ENCODE measurements at places on chromosomes 12 and 14.

DNA sequence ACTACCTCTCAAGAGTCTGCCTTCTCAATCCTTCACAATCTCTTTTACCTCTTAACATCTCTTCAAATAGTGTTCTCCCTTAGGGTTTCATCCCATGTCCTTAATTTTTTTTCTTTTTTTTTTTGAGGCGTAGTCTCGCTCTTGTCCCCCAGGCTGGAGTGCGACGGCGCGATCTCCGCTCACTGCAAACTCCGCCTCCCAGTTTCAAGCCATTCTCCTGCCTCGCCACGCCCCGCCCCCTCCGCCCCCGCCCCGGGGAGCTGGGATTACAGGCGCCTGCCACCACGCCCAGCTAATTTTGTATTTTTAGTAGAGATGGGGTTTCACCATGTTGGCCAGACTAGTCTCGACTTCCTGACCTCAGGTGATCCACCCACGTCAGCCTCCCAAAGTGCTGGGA lies 7.0 kb upstream of the BCAT1 start:
- DNase-seq: no peak

GRCh38 chr14:72613231-72613974 lies 280.5 kb downstream of the DPF3 start:
- no peak for DNase-seq

- no peak for DNase-seq
Measured at GRCh38 chr14:105733081-105734065, 207.0 kb downstream of the TMEM121 start.

DNA sequence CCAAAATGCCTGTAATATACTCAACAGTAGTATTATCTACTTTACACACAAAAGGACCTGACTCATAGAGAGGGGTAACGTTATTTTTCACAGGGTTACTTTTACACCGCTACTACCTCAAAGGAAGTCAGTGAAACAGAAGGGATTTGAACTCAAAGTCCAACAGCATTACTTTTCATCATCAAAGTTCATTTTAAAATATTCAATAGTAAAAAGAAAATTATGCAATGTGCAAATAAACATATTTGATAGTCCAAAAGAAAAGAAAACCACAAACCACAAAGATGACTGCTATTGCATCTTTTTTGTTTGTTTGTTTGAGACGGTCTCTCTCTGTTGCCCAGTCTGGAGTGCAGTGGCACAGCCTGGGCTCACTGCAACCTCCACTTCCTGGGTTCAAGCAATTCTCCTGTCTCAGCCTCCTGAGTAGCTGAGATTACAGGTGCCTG lies 15.5 kb downstream of the KIF21A start:
- no peak for DNase-seq

- no peak for DNase-seq
Measured at GRCh38 chr12:42343721-42344120, 17.8 kb downstream of the PPHLN1 start.

DNA sequence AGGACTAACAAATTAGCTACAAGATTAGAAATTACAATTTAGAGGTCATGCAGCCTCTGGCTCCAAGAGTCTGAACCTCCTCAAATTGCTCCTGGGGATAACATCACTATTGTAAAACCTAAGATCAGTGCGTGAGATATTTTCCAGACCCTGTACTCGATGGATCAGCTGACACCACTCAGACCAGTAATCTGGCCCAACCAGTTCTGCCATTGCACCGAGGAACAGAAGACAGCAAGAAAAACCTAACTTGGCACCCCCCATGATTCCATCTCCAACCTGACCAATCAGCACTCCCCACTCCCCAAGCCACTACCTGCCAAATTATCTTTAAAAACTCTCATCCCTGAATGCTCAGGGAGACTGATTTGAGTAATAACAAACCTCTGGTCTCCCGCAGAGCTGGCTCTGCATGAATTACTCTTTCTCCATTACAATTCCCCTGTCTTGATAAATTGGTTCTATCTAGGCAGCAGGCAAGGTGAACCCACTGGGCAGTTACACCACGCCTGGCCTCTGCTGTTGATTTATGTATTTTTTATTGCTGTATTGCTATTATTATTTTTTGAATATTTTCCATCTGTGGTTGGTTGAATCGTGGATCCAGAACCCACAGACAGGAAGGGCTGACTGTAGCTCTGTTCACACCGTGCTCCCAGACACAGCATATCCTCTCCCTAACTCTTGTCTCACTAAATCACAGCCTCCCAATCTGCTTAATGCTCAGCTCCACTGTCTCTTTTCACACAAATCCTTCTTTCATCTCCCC lies 9.2 kb downstream of the HEBP1 start:
- DNase-seq: no peak

- DNase-seq: peak; percentile 75
Measured at GRCh38 chr12:113103756-113104450, 31.7 kb downstream of the RASAL1 start.

DNA sequence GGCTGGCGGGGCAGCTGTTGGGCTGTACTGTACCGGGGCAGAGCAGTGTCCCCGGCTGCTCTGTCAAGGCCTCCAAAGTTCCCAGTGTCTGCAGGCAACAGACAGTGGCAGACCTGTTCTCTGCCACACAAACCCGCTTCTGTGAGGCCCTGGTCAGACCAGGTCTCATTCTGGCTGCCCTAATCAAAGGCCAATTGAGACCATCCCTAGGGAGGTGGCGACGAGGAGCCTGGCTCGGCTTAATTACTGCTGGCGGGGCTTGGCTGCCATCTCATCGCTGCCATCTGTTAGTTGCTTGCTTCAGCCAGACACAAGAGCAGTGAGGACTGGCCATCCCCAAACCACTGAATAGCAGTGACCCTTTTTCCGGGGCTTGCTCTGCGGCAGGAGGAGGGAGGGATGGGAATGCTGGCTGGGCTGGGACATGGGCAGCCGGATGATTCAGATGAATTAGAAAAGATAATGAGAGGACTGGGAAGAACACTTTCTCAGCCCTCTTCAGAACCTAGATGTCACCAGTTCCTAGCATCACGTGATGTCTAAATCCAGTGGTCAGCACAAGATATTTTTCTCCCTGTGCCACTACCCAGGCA lies 24.5 kb downstream of the ERG28 start:
- DNase-seq: no peak

DNA sequence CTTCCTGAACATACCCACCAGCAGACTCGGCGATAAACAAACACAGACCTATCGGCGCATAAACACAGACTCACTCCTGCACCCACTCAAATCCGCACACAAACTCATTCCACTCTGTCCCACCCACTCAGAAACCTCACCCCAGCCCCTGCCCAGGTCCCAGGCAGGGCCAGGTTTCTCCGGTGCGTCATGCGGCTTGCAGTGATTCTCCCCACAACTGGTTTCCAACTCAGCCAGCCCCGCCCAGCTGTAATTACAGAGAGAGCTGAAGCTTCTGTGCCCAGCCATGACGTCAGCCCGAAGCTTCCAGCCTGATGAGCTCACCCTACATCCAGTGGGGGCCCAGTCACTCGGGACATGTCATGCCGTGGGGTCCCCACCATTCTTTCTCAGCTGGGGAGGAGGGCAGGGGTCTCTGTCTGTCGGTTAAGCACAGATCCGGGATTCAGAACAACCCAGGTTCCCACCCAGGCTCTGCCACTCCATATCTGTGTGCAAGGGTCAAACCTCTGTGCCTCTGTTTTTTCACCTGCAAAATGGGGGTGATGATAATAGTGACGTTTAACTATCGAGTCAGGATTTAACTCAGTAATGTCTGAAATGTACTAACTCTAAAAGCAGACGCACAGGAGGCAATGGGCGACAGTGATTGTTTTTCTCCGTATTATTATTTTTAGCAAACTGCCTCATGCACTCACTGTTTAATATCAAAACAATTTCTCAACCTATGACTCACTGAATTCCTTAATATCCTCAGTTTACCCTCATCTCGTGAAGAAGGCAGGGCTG lies 2.3 kb upstream of the HSPB8 start:
- no peak for DNase-seq

- no peak for DNase-seq
Measured at GRCh38 chr14:66717561-66718140, 209.7 kb downstream of the GPHN start.

DNA sequence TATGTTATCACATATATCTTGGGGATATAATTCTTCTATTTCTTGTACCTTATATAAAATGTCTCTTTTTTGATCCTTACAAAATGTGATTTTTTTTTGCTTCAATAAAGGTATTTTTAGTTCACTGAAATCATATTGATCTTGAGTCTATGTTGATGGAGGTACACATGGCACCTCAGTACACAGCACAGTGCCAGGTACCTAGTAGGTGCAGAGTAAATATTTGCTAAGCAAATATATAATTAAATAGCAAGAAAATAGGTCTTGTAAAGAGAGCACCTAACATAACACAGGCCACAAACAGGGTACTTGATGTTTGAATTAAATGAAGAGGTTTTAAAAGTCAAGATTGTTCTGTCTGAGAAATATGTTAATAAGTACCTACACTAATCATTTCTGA lies 69.7 kb downstream of the CIT start:
- DNase-seq: no peak

DNA sequence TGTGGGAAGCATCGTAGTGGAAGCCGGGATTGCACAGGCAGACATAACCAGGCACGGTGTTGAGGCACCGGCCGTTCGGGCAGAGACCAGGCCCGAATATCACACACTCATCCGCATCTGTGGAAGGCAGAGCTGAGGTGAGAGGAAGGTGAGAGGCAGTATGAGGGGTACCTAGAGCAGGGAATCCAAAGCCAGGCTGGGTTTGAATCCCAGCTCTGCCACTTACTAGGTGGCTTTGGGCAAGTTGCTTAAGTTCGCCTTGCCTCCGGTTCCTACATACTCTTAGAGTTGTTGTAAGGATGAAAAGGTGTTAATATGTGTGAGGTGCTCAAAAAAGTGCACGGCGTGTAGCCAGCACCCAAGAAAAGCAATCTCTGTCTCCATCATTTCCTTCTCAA lies 10.4 kb downstream of the ISCA2 start:
- no peak for DNase-seq

- DNase-seq: no peak
Measured at GRCh38 chr12:125453751-125454150, 388.5 kb downstream of the AACS start.

- no peak for DNase-seq
Measured at GRCh38 chr14:89445273-89445973, 28.4 kb upstream of the FOXN3 start.

- no peak for DNase-seq
Measured at GRCh38 chr12:111072299-111072698, 151.9 kb upstream of the MYL2 start.

- DNase-seq: no peak
Measured at GRCh38 chr12:51195841-51196240, 22.0 kb downstream of the POU6F1 start.

- no peak for DNase-seq
Measured at GRCh38 chr12:49013428-49013827, 5.1 kb downstream of the PRKAG1 start.

GRCh38 chr12:32107359-32108267 lies 966 bp downstream of the BICD1 start:
- DNase-seq: peak; percentile 21

DNA sequence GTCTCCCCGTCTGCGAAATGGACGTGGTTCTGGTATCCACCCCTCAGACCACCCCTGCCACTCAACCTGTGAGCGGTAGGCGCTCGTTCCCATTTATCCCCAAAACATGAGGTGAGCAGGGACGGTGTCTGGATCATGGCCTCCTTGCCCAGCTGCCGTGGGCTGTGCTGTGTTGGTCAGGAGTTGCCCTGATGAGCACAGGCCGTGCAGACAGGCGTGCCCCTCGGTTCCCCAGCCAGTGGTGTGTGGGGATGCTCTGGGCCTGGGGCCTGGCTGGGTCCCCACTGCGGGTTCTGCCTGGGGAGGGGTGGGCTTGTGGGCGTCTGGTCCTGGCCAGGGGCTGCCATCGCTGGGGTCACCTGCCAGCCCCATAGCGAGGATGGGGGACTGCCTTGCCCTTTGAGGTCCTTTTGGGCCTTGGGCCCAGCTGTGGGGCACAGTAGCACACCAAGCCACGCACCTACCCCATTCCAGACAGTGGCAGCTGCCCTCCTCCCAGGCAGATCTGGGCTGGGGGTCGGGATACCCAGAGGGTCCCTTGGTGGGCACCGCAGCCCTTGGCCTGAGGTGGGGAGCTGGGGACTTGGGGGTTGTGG lies 11.3 kb upstream of the PUS1 start:
- DNase-seq: no peak

DNA sequence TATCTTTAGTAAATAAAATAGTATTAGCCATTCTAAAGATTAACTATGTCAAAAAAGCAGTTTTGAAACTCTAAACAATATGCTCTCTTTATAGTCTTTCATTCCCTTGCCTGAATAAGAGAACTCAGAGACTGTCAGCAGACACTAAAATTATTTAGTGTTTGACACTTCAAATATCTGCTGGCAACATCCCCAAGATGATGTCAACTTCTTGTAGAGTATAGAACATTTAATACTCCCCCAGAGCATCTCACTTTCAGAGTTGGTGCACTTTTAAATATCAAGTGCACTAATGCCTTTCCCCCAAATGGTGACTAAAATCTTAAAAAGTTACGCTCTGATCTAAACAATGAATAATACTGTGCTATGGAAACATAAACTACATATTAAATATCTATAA lies 374.9 kb downstream of the SLC6A15 start:
- no peak for DNase-seq

DNA sequence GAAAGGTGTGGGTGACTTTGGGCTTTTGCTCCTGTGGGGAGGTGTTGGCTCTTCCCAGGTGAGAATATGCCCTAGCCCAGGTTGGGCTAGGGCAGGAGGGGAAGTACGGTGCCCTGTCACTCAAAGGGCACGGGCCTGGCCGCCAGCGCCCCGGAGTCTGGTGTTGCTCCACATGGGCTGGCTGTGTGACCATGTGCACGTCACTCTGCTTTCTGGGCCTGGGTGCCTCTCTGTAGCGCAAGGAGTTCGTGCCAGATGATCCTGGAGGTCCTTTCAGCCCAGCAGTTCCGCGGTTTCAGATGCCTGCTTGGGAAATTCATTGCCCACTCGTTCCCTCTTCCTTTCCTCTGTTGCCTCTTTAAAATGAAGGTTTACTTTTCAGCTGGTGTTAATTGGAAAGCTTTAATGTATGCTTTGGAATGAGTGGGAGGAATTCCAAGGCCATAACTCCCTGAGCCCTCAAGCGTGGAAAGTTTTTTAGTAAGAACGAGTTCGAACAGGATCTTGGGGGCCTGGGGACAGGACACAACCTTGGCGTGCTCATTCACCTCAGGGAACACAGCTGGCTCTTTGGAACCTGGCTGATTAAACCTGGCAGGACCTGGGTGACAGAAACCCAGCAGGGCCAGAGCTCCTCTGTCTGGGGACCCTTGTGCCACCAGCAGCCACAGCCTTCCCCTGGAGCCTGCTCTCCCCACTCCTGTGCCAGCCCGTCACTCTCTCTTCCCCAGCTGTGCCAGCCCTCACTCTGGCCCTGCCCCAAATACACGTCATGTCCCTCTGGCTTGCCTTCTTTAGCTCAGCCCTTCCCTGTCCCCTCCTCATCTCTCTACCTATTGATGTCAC lies 42.8 kb downstream of the TSPAN9 start:
- DNase-seq: no peak

- DNase-seq: no peak
Measured at GRCh38 chr12:48069241-48069640, 36.6 kb downstream of the SENP1 start.

- no peak for DNase-seq
Measured at GRCh38 chr14:104665657-104666522, 23.5 kb upstream of the INF2 start.
